ENCODE measurements at places on chromosomes 6 and 20.

DNA sequence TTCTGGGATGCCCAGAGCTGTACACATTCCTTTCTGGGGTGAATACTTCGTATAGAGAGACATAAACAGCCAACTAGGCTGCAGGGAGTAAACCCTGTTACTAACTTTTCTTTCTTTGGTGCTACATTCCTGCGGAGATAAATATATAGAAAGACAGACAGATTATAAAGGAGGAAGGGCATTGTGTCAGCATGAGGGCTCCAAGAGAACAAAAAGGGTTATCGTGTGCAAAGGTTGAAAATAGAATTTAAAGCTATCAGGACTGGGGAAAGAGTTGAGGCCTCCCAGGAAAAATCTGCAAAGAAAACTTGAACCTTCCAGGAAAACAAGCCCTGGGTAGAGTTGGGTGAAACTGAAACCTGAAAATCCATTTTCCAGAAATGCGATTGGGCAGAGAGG is 68.0 kb downstream of the TMEM170B start:
- no peak overlapping the region for H3K4me3 ChIP-seq
- H3K27me3 ChIP-seq = no peaks in the 10 kb centered on the region
- H3K27ac ChIP-seq = no peak overlapping the region

GRCh38 chr20:10558635-10559187 is 115.1 kb downstream of the JAG1 start:
- H3K36me3 ChIP-seq = no peaks in the 10 kb centered on the region
- H3K4me1 ChIP-seq = peaks cover 2% of the 10 kb centered on the region
- no peak overlapping the region for H3K27ac ChIP-seq
- H3K27me3 ChIP-seq = no peaks in the 10 kb centered on the region
- H3K4me3 ChIP-seq = no peak overlapping the region

- no peaks in the 10 kb centered on the region for H3K36me3 ChIP-seq
- H3K27ac ChIP-seq = no peak overlapping the region
- no peak for DNase-seq
- H3K4me1 ChIP-seq = peaks cover 6% of the 10 kb centered on the region
- H3K27me3 ChIP-seq = no peaks in the 10 kb centered on the region
- H3K4me3 ChIP-seq = no peak overlapping the region
These were observed 182.7 kb upstream of the CCN2 start for GRCh38 chr6:132133736-132134445.

DNA sequence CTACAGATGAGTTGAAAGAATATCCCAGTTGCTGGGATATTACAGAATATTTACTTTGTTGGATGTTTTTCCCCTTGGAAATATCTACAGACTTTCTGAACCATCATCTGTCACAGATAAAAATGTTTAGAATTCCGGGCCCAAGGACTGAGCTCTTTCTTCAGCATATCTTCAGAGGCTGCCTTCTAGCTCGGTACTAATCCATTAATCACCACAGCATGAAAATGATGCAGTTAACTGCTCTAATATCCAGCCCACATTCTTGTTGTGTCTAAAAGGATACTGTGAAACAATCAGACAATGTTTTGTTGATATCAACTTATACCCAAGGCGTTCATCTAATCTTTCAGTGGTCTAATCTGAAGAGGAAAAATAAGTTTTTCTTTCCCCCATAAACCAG is 247.4 kb downstream of the TBC1D32 start:
- no peak overlapping the region for H3K27ac ChIP-seq
- no peaks in the 10 kb centered on the region for H3K36me3 ChIP-seq
- no peak overlapping the region for H3K4me3 ChIP-seq
- no peaks in the 10 kb centered on the region for H3K27me3 ChIP-seq

DNA sequence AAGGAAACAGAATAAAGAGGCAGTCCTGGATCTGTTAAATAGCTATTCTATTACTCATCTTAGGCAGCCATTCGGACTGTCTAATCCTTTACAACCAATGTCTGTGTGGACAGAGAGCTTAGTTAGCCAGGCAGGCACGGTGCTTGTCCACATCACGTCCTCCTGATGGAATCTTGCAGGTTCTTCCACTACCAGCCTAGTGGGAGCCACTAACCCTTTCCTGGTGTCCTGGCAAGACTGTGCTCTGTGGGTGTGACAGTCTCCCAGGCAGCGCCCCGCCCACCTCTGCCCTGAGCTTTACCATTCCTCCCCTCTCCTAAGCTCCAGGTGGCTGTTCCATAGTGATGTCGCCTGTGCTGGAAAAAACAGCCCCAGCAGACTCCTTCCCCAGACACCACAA is 78.3 kb upstream of the CLDN20 start:
- H3K27me3 ChIP-seq = no peaks in the 10 kb centered on the region
- H3K36me3 ChIP-seq = no peaks in the 10 kb centered on the region
- peaks cover 2% of the 10 kb centered on the region for H3K4me1 ChIP-seq

GRCh38 chr6:112800916-112801315 is 453.8 kb downstream of the RFPL4B start:
- H3K36me3 ChIP-seq = no peaks in the 10 kb centered on the region
- no peak overlapping the region for H3K4me3 ChIP-seq
- no peak for DNase-seq
- no peaks in the 10 kb centered on the region for H3K27me3 ChIP-seq
- H3K27ac ChIP-seq = no peak overlapping the region

GRCh38 chr20:61391812-61392520 is 139.9 kb downstream of the CDH4 start:
- H3K36me3 ChIP-seq = no peaks in the 10 kb centered on the region
- H3K4me1 ChIP-seq = peaks cover 2% of the 10 kb centered on the region
- H3K27ac ChIP-seq = no peak overlapping the region
- no peak overlapping the region for H3K4me3 ChIP-seq
- no peak for DNase-seq
- H3K27me3 ChIP-seq = no peaks in the 10 kb centered on the region

DNA sequence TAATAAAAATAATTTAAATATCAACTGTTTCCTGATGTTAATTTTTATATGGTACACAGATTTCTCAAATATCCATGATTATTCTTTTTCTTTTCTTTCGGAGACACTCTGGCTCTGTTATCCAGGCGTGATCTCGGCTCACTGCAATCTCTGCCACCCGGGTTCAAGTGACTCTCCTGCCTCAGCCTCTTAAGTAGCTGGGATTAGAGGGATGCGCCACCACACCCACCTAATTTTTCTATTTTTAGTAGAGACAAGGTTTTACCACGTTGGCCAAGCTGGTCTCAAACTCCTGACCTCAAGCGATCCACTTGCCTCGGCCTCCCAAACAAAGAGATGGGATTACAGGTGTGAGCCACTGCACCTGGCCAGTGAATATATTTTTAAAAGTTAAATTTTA is 20.5 kb downstream of the ROMO1 start:
- no peaks in the 10 kb centered on the region for H3K27me3 ChIP-seq
- H3K4me3 ChIP-seq = no peak overlapping the region
- H3K4me1 ChIP-seq = no peaks in the 10 kb centered on the region
- no peak overlapping the region for H3K27ac ChIP-seq
- H3K36me3 ChIP-seq = peaks cover 49% of the 10 kb centered on the region
- no peak for DNase-seq

DNA sequence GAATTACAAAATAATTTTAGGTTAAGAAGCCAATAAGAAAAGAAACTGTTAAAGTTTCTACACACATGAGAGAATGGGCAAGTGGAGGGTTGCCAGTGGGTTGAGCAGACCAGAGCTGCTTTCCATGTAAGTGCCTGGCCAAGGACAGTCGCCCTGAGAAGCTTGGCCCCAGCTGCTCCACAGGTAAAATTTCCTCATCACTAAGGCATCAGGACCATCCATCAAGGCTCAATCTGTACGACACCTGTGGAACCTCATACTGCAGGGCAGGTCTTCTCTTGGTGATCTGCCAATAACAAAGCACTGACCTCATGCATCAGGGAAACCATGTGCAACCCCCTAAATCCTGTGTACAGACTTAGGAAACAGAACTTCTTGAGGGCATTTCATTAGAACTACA is 115.4 kb downstream of the INSM1 start:
- H3K27me3 ChIP-seq = no peaks in the 10 kb centered on the region
- H3K4me3 ChIP-seq = no peak overlapping the region
- no peaks in the 10 kb centered on the region for H3K36me3 ChIP-seq
- DNase-seq = no peak
- H3K27ac ChIP-seq = no peak overlapping the region
